ENCODE measurements at places on chromosomes 5 and 9. TPM values are rescaled to one million over a fixed set of nuclear protein-coding genes. Genes with fewer than 3 reads are reported as not detected.

Gene FAM163B
- 0.38 TPM for total RNA-seq

Gene LEAP2
- 2.9 TPM for total RNA-seq

Gene PCDHGA10
- 2.2 TPM for total RNA-seq

Gene TSLP
- 1.9 TPM for total RNA-seq

- no peak for DNase-seq
- no peak overlapping the region for H3K27ac ChIP-seq
- H3K27me3 ChIP-seq, result no peaks in the 10 kb centered on the region
- H3K4me1 ChIP-seq, result no peaks in the 10 kb centered on the region
Measured at GRCh38 chr9:93258818-93259489, 75.0 kb downstream of the WNK2 start.

DNA sequence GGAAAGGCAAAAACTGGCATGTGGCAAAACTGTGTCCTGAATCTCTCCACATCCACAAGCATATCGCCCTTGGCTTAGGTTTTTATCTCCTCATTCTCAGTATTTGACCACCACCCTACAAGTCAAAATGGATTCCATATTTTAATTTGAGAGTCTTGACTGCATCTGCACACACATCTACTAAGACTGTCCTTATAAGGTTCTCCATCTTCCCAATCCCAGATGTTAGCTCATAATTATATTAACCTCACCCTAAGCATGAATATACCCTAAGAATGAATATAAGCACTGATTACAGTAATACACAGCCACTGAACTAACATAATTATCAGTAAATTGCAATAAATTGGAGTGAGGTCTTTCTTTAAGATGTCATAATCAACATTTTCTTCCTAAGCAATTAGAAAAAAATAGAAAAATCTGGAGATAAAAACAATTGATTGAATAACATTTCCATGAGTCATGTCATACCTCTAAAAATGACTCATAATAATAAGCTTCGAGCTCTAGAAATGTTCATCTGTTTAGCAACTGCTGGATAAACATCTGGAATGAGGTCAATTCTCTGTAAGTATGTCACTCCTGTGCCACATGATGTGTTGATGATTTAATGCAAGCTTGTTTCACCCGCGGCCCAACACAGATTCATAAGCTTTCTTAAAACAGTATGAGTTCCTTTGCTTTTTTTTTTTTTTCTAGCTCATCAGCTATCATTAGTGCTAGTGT, 39.9 kb upstream of the PAM start:
- H3K27ac ChIP-seq, result no peak overlapping the region
- no peaks in the 10 kb centered on the region for H3K27me3 ChIP-seq
- no peaks in the 10 kb centered on the region for H3K4me1 ChIP-seq
- no peak overlapping the region for H3K4me3 ChIP-seq
- H3K36me3 ChIP-seq, result no peaks in the 10 kb centered on the region

GRCh38 chr5:87195104-87195591, 72.5 kb upstream of the RASA1 start:
- H3K4me3 ChIP-seq, result no peak overlapping the region
- H3K36me3 ChIP-seq, result no peaks in the 10 kb centered on the region
- H3K4me1 ChIP-seq, result no peaks in the 10 kb centered on the region
- no peaks in the 10 kb centered on the region for H3K27me3 ChIP-seq
- H3K27ac ChIP-seq, result no peak overlapping the region
- no peak for DNase-seq

GRCh38 chr5:134503937-134504437, 21.5 kb upstream of the JADE2 start:
- no peaks in the 10 kb centered on the region for H3K27me3 ChIP-seq
- no peak for DNase-seq
- H3K4me1 ChIP-seq, result peaks cover 19% of the 10 kb centered on the region
- H3K36me3 ChIP-seq, result no peaks in the 10 kb centered on the region
- no peak overlapping the region for H3K4me3 ChIP-seq

GRCh38 chr9:80804873-80805272, 884.5 kb downstream of the TLE1 start:
- no peak overlapping the region for H3K27ac ChIP-seq
- H3K27me3 ChIP-seq, result no peaks in the 10 kb centered on the region
- no peaks in the 10 kb centered on the region for H3K36me3 ChIP-seq
- H3K4me1 ChIP-seq, result no peaks in the 10 kb centered on the region

All from H1 (cell line).